Prostate gland (tissue), 2 donors: ENCODE measurements at places on chromosomes 4 and X. TPM values are rescaled to one million over a fixed set of nuclear protein-coding genes. Genes with fewer than 3 reads are reported as not detected.

GRCh38 chr4:179465131-179465797 is 2023.0 kb upstream of the AGA start:
- DNase-seq = no peak

- no peak for DNase-seq
These were observed 67.7 kb downstream of the SLC4A4 start for GRCh38 chr4:71406459-71406963.

- no peak for DNase-seq
These were observed 189.9 kb downstream of the TBCK start for GRCh38 chr4:106126062-106126461.

GRCh38 chr4:92304121-92304520 is 355 bp downstream of the GRID2 start:
- no peak for DNase-seq

DNA sequence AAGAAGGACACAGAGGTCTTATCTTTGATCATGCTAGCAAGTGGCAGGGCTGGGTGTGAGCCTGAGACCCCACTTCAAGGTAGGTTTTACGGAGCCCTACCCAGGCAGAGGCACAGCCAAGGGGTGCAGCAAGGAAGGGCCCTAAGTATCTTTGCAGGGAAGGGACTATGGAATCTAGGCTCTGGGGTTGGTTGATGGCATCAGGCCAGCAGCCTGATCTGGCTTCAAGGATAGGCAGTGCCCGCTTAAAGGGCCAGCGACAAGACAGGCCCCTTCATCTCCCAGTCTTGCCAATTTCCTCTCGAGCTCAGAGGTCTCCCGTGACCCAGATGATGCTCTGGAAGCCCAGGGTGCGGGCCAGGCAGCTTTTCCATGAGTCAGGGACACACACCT is 5.8 kb downstream of the ABLIM2 start:
- no peak for DNase-seq

DNA sequence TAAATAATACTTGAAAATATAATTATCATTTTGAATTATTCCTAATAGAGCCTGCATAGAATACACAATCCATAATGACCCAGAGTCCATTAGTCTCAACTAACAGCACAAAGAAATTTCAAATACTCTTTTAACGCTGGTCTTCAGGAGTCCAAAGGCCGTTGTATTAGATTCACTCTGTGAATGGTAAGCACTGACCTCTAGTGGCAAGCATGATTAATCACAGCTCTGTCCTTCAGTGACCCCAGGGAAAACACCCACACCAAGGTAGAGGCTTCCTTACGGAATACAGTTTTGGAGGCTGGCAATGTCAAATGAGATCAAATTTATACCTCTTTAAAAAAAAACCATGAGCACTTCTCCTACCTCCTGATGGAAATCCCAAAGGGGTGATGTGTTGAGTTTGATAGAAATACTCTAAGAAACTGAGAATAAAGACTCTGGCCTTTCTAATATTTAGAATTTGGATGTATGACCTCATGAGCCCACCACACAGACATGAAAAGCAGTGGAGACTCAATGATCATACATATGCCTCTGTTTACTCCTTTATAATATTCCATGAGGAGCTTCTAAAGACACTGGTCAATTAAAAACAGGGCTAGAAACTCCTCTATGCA is 147.2 kb upstream of the DKK2 start:
- DNase-seq = peak; percentile 6

DNA sequence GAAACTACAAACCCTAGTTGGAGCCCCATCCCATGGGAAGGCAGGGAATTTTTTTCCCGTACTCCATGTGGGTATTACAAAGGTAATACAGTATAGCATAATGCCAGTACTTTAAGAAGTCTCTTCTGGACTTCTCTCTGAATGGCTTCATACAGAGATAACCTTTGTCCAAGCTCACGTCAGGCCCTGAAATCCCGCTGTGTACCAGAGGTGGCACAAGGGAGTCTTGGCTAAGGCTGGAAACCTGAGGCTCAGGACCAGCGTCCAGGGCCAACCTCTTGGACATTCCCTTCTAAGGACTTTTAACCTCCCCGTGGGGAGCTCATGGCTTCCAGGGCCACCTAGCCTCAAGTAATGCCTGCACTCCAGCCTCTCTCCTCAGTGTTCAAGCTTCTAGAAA is 338.9 kb upstream of the FAM241A start:
- DNase-seq = no peak

DNA sequence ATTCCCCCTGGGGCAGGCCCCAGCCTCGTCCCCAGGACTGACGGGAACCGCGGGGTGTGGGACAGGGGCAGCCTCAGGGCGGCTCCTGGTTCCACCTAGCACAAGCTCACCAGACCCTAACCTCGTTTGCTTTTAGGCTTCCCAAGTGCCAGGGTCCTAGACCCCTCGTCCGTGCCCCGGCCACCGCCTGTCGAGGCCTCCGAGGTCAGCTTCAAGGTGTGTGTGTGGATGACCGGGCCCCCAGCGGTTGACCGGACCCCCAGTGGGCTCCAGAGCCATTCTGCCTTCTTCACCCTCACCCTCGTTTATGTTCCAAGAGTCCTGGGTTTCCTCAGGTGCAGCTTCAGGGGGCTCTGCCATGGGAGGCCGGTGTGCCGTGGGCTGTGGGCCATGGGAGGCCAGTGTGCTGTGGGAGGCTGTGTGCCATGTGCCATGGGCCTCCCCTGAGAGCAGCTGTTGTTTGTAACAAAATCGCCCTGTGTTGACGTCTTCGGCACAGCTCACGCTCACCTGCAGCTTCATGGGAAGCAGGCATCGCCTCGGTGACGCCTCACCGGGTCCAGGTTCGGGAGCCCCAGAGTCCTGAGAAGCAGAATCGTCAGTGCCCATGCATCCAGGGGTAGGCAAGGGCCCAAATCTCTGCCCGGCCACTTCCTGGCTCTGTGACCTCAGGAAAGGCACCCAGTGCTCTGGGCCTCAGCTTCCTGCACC is 43.0 kb upstream of the HMX1 start:
- DNase-seq = peak; percentile 3

DNA sequence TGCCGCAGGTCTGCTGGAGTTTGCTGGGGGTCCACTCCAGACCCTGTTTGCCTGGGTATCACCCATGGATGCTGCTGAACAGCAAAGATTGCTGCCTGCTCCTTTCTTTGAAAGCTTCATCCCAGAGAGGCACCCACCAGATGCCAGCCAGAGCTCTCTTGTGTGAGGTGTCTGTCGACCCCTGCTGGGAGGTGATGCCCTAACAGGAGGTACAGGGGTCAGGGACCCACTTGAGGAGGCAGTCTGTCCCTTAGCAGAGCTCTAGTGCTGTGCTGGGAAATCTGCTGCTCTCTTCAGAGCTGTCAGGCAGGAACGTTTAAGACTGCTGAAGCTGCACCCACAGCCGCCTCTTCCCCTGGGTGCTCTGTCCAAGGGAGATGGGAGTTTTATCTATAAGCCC is 162.7 kb downstream of the NAF1 start:
- DNase-seq = no peak

DNA sequence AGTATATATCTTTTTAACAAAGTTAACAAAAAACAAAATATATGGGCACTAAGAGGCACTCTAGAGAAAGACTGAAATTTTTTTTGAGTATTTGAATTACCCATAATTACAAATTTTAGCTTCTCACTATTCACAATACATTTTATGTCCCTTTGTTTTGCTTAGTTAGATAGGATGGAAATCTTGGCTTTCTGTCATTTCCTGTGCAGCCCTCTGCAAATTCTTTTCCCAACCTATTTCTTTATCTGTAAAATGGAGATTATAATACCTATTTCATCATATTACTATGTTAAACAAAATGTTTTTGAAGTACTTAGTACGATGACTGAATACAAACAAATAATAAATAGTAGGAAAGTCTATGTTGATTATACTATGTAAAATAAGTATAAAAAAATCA is 710.0 kb downstream of the CCSER1 start:
- DNase-seq = no peak

- no peak for DNase-seq
These were observed 150.6 kb downstream of the IL15 start for GRCh38 chr4:141786946-141787345.

DNA sequence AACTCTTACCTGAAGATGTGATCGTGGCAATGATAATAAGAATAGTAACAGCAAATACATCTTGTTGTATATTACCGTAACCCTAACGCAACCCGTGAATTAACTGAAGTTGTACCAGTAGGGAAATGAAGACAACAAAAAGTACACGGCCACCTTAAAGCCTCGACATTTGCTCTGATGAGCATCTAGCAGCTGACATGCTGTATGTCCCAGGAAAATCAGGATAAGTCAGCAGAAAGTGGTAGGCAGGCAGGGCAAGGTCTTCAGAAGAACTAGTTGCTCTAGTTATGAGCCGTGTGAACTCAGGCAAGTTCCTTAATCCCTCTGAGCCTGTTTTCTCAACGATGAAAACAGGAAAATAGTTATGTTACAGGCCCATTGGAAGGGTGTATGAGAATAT is 7.7 kb upstream of the ASB5 start:
- DNase-seq = no peak

DNA sequence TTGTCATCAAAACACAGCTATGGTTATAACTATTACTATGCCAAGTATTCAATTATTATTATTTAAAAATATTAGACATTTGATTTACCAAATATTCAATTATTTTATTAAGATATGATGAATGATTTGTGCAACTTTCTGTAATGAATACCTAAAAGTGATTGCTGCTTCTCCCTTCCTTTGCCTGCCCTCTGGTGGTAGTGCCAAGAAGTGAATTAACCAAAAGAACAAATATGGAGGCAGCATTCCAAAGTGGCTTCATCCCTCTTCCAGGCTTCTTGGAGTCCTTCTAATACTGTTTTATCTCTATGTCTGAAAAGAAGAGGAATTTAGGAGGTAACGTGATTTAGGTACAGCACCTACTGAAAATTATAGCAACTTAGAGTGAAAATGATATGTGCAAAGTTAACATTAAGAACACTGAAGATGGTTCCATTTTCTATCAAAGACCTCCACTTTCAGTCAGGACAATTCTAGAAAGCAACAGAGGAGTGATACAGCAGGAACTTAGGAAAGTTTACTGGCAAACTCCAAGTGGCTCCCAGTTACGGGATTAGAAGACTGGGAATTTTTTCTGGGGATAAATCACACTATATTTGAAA is 43.0 kb downstream of the ENPEP start:
- DNase-seq = no peak

- DNase-seq = no peak
These were observed 47.3 kb upstream of the ACSL1 start for GRCh38 chr4:184873054-184873453.

- DNase-seq = no peak
These were observed 49.5 kb downstream of the JADE3 start for GRCh38 chrX:46961574-46962283.

Gene PLP2
- total RNA-seq = 34.7 TPM

Gene GAB3
- 1.5 TPM for total RNA-seq

Gene AVPR2
- 0.41 TPM for total RNA-seq

Gene INTU
- 13.9 TPM for total RNA-seq

Gene MAP9
- total RNA-seq = 17.9 TPM

Gene TMPRSS11B
- not detected for total RNA-seq

Gene CD40LG
- not detected for total RNA-seq

Gene HTN1
- total RNA-seq = not detected
